ENCODE measurements at places on chromosomes 12 and 14.

DNA sequence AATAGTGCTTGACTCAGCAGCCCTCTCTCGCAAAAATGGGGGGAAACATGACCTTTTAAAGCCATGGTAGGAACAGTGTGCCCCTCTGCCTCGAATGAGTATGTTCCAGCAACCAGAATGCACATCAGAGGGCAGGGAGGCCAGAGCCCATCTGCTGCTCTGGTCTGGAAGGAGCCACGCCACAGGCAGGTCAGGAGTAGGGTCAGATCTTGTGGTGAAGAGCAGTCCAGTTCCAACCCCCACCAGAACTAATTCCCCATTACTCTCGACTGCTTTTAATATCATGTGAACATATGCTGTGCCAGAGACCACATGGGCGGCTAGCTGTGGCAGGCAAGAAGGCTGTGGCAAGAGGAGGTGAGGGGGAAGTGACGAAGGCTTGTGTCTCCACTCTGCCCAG is 34.6 kb upstream of the TMX1 start:
- no peak for DNase-seq

- DNase-seq: peak; percentile 87
Observed at GRCh38 chr12:116382686-116383530, 105.4 kb upstream of the MED13L start.

DNA sequence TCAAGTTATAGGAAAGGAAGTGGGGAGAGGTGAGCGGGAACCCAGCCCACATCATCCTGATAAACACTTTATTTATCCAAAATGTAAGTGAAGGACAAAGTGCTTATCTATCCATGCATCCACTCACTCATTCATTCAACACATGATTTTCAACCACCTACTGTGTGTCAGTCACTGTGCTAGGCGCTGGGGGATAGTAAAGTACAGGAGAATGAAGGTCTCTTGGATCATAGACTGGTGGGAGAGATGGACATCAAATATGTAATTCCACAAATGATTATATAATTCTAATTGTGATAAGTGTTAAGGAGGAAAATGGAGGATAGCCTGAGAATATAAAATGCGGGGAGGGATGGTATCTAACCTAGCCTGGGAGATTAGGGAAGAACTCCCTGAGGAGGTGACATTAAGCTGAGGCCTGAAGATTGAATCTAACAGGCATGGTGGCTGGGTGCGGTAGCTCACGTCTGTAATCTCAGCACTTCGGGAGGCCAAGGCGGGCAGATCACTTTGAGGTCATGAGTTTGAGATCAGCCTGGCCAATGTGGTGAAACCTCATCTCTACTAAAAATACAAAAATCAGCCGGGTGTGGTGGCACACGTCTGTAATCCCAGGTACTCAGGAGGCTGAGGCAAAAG is 41.3 kb upstream of the CHST11 start:
- no peak for DNase-seq

- no peak for DNase-seq
Observed at GRCh38 chr12:76916170-76916540, 37.3 kb upstream of the CSRP2 start.

GRCh38 chr12:69569236-69569635 is 16.0 kb upstream of the CCT2 start:
- no peak for DNase-seq

- peak; percentile 52 for DNase-seq
Observed at GRCh38 chr12:93742110-93742934, 65.1 kb downstream of the CRADD start.

GRCh38 chr12:25419595-25419994 is 133.5 kb downstream of the LMNTD1 start:
- DNase-seq: no peak

GRCh38 chr14:22497671-22498093 is 91.3 kb downstream of the DAD1 start:
- DNase-seq: no peak

GRCh38 chr14:20632831-20633691 is 8.4 kb downstream of the OR6S1 start:
- peak; percentile 43 for DNase-seq

- peak; percentile 43 for DNase-seq
Observed at GRCh38 chr12:7832059-7832696, 40.5 kb downstream of the SLC2A14 start.

- DNase-seq: no peak
Observed at GRCh38 chr12:53324113-53324778, 2.8 kb upstream of the AAAS start.

DNA sequence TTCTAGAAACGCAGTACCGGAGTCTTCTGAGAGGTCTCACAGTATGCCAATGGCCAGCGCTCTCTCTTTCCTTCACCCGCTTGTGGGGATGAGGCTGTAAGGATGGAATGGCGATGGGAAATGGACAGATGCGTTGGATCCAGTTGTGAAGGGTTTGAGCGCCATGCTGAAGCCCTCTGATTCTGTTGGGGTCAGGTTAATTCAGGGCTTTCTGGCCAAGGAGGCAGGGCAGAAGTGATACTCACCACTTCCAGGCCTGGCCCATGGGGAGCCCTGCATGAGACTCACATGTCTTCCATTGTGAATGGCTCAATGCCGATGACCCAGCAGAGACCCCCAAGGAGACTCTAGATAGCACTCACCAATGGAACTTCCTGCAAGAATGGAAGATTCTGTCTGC is 114.3 kb downstream of the BCL11B start:
- no peak for DNase-seq

GRCh38 chr14:81384900-81385299 is 15.2 kb downstream of the STON2 start:
- DNase-seq: no peak

DNA sequence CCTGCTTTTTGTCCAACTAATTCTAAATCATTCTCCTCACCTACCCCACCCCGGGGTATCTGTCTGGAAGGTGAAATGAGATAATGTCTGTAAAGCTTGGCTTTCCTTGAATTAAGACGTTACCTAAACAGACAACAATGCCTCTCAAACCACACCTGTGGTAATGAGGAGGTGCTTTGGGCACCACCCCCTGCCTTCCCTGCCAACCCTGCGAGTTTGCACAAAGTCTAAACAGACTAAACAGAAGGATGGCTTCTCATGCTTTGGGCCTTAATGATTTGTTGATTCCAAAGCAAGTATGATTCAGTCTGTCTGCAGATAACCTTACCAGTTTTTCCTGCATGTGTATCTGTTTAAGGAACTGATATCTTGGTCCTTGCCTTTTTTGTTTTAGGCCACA is 82.4 kb downstream of the ZFC3H1 start:
- DNase-seq: no peak

GRCh38 chr14:101018561-101019290 is 115.2 kb upstream of the RTL1 start:
- no peak for DNase-seq

- no peak for DNase-seq
Observed at GRCh38 chr12:70883855-70884254, 36.7 kb downstream of the PTPRR start.

- DNase-seq: no peak
Observed at GRCh38 chr14:99181804-99182520, 90.0 kb downstream of the BCL11B start.

DNA sequence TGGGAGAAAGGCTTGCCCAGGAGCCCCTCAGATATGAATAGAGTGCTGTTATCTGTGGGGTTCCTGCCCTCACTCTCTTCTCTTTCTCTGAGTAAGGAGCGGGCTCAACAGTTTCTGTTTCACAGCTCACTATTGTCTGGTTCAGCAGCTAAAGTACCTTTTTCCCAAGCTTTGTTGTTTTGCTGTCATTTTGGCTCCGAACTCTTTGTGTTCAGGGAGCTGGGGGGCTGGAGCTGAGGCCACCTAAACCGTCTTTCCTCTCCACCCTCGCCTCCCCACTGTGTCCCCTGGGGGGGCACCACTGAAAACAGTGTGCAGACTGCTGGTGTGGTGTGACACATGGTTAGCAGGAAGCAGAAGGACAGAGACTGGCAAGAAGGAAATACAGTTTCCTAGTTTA is 51.4 kb downstream of the FBXW8 start:
- no peak for DNase-seq

GRCh38 chr14:80538633-80539375 is 327.5 kb upstream of the DIO2 start:
- DNase-seq: no peak

DNA sequence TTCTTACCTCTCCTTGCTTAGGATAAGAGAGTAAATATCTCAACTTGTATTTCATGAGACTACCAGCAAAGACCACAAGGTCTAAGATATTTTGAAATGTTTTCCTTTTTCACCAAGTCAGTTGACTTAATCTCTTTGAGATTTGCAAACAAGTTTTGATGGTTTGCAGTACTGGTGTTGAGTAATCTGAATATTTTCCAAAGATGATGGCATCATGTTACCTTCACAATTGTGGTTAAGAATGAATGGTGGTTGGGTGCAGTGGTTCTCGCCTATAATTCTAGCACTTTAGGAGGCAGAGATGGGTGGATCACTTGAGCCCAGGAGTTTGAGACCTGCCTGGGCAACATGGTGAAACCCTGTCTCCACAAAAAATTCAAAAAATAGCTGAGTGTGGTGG is 225.7 kb downstream of the TMTC2 start:
- no peak for DNase-seq

DNA sequence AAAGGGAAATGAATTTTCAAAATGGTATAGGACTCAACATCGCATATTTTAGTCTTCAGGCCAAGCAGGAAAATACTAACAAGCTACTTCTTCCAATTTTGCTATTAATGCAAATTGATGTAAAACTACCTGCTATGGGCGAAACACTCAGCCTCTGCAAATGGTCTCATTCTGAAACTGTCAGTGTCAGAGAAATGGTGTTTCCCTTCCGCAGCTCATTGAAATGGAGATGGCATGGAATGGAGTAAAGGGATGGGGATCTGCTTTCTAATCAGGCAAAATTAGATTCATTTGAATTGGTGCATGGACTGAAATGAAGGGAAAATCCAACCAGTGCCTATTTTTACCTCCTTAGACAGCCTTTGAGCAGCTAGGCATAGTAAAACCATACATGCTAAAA is 80.4 kb upstream of the EEA1 start:
- no peak for DNase-seq

- DNase-seq: peak; percentile 56
Observed at GRCh38 chr12:85866986-85867776, 6.9 kb upstream of the NTS start.

- no peak for DNase-seq
Observed at GRCh38 chr14:105141486-105142281, 26.9 kb downstream of the JAG2 start.

DNA sequence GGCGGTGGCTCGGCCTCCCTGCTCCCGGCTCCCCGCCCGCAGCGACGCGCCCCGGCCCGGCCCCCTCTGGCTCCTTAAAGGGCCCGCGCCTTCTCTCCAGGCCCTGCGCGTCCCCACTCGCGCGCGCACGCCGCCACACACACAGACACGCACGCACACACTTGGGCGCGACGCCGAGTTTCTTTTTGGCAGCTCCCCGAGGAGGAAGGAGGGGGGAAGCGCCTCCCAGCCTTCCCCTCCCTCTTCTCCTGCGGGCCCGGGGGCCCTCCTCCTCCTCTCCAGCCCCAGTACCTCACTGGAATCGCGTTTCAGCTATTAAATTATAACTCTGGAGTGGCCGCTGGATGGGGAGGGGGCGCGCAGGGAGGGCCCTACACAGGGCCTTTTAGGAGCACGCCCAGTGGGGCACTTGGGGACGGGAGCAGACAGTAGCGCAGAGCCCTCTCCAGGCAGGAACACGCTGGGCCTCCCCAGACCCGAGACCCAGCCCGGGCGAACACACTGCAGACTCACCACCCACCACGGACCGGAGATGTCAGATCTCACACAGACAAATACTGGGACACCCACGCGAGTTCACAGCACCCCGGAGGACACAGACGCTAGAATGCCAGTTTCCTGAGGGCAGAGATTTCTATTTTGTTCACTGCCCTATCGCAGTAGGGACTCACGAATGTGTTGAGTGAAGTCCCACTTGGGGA is 411 bp upstream of the NCOR2 start:
- peak; percentile 80 for DNase-seq

DNA sequence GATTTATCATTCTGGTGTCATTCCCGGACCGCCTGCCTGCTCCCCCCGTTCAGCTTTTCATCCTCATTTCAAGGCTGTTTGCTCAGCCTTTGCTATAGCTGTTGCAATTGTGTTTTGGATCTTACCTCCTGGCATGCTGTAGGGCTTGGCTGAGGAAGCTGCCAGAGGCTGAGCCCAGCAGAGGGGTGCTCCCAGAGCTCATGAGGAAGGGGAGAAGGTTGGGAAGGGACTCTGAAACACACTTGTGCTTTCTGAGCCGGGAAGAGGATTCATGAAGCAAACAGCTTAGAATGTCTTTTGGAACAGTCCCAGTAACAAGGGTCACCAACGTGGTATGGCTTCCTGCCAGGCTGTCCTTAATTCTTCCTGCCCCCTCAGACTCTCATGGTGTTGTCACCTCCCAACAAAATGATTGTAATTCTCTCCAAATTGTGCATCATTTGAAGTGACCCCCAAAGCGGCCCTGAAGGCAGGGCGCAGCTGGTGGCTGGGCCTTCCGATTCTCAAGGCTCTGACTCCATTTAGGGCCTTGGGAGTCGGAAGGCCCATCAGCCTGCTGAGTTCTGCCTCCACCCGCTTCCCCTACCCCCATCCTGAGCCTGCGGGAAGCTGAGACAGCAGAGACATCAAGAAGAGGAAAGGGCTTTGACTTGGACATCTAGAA is 111.9 kb upstream of the ARHGAP5 start:
- DNase-seq: no peak

GRCh38 chr14:55832122-55832911 is 252.3 kb downstream of the KTN1 start:
- no peak for DNase-seq

DNA sequence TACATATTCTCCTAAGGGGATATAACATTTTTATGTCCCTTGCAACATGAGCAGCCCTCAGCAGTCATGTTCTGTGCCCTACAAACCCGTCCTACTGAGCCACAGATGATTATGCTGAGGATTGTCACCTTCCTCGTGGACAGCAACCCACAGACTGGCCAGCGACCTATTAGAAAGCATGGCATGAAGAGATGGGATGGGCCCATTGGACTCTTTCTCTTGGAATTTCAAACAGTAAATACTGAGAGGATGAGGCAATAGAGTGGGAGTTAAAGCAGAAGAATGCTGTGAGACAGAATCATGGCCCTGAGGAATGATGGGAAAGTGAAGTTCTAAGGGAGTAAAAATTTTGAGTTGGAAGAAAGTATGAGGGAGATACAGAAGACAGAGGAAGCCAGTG is 149.9 kb upstream of the BTG1 start:
- DNase-seq: no peak

DNA sequence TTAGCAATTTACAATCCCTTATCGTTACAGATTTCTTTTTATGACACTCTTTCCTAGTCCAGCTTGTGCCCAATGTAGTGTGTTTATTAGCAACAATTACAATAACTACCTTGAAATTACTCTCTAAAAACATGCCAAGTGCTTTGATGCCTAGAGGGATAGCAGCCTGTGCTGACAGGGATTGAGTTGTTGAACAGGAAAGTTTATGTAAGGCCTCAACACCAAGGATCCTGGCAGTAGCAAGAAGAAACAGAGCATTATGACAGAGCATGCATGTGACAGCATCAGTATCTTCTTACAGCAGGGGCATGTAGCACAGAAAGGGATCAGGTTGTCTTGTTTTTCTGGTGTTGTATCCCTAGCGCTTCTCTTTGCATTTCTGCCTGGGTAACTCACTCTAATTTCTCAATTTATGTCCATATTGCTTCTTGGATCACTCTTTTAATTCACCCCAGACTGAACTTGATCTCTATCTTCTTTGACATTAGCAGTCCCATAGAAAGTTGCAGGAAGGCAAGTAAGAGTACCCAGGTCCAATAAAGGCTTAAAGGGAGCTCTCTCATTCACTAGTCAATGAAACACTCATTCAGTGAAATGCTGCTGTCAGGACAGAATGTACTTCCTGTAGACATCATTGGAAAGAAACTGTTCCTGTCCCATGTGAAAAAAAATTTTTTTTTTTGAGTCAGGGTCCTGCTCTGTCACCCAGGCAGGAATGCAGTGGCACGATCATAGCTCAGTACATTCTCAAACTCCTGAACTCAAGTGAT is 220.0 kb upstream of the GRIP1 start:
- DNase-seq: no peak
